Hippocampal formation (tissue), 2 donors: ENCODE measurements at places on chromosomes 5 and 9.

- no peak for DNase-seq
Measured at GRCh38 chr9:2363138-2363745, 258.3 kb upstream of the VLDLR start.

DNA sequence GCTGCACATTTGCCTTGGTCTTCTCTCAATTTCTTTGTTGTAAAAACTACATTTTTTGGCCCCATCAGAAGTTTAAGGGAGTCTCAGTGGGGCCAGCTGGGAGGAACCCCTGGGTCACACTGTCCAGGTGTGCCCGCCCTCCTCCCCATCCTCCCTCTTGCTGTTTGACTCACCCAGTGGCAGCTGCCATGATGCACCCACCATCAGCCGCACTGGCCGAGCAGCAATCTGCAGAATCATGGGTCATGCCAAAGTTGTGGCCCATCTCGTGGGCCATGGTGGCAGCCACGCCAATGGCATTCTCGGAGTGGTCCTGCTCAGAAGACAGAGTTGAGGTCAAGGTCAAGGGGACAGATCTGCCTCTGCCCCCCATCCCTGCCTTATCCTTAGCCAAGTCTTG, 45.5 kb downstream of the NIPAL4 start:
- DNase-seq: no peak

GRCh38 chr9:81552581-81552991, 136.8 kb downstream of the TLE1 start:
- DNase-seq: no peak

- no peak for DNase-seq
Measured at GRCh38 chr5:106393276-106393675, 1277.5 kb downstream of the EFNA5 start.

GRCh38 chr5:40675396-40676133, 4.2 kb upstream of the PTGER4 start:
- no peak for DNase-seq

- DNase-seq: no peak
Measured at GRCh38 chr5:114391321-114391720, 29.5 kb downstream of the KCNN2 start.

- no peak for DNase-seq
Measured at GRCh38 chr5:88732862-88733261, 150.1 kb downstream of the MEF2C start.

DNA sequence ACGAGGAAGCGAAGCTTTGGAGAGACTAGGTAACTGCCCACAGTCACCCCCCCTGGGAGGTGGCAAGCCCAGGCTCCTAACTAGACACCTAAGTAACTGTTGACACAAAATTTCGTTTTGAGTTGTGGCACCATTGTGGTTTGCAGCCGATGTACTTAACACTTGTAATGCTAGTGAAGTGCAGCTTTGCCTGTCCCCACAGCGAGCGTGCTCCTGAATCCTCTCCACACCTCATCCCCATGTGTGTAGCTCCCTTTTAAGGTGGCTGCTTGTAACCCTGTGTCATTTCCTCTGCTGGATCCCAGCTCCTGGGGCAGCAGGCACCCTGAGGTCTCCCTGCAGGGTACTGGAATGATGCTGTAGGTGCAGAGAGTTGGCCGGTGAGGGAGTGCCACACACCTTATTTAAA, 114.9 kb downstream of the TRIO start:
- no peak for DNase-seq

- no peak for DNase-seq
Measured at GRCh38 chr9:97633859-97634490, 354 bp downstream of the NCBP1 start.

GRCh38 chr9:69391487-69391886, 66.5 kb downstream of the ENTREP1 start:
- DNase-seq: no peak

- no peak for DNase-seq
Measured at GRCh38 chr5:59725392-59725767, 168.1 kb downstream of the PDE4D start.

GRCh38 chr5:154509784-154510555, 31.9 kb upstream of the HAND1 start:
- DNase-seq: no peak

DNA sequence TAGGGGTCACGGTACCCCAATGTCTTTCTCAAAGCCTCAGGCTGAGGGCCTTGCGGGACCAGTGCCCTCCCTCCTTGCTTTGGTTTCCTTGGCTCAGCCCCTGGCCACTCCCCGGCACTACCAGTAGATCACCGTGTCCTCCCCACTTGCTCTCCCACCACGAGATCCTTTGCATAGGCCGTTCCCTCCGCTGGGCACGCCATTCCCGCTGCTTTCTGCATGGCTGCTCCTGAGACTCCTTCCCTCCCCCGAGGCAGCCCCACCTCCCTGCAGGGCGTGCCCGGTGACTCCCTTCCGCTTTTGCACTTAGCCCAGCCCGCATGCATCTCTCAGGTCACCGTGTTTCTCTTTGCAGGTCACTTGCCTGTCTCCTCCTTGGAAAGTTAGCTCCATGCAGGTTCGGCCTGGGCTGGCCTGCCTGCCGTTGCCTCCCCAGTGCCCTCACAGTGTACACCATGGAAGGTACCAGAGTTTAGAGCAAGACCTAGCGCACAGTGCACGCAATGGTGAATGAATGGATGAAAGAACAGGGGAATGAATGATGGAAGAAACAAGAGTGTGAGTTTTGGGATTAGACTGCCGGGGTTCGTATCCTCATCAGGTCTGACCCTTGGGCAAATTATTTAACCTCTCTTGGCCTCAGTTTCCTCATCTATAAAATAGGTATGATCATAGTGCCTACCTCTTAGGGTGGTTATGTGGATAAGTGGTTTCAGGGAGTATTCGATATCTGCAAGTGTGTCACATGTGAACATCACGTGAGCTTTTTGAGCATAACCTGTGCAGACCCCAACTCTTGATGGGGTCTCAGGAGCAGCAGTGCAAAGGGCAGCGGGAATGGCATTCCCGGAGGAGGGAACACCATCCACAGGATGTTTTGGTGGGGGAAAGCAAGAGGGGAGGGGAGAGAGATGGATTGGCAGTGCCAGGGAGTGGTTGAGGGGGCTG, 214.3 kb downstream of the C9orf50 start:
- no peak for DNase-seq

DNA sequence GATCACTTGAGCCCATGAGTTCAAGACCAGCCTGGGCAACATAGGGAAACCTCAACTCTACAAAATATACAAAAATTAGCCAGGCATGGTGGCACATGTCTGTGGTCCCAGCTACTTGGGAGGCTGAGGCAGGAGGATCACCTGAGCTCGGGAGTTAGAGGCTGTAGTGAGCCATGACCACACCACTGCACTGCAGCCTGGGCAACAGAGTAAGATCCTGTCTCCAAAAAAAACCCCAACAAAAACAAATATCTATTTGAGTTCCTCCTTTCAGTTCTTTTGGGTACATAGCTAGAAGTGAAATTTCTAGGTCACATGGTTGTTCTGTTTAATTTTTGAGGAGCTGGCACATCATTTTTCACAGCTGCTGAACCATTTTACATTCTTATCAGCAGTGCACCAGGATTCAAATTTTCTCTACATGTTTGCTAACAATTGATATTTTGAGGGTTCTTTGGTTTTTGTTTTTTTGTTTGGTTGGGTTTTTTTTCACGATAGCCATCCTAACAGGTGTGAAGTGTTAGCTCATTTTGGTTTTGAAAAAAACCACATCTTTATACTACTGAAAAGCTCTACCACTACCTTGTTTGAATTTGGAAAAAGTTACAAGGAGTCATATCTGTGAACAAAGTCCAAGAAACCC, 176.9 kb upstream of the SLC12A2 start:
- no peak for DNase-seq

GRCh38 chr9:128101231-128101661, 26.3 kb downstream of the PTGES2 start:
- no peak for DNase-seq

GRCh38 chr5:78626009-78626571, 22.5 kb downstream of the LHFPL2 start:
- DNase-seq: no peak

DNA sequence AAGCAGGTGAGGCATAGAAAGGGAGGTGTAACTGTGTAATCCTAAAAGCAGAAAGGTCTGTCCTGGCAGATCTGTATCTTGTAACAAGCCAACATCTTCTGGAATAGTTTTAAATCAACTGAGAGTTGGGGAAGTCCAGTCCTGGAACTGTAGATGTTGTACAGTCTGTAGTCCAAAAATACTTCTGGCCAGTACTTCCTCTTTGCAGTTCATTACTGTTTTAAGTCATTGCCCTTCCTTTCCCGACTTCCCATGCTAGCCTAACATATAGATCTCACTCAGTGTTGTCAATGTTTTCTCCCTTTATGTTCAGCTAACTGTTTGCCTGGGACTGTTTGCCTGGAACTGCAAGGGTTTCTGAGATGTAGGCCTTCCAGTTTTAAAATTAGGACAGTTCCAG, 168.5 kb upstream of the ISL1 start:
- DNase-seq: no peak

DNA sequence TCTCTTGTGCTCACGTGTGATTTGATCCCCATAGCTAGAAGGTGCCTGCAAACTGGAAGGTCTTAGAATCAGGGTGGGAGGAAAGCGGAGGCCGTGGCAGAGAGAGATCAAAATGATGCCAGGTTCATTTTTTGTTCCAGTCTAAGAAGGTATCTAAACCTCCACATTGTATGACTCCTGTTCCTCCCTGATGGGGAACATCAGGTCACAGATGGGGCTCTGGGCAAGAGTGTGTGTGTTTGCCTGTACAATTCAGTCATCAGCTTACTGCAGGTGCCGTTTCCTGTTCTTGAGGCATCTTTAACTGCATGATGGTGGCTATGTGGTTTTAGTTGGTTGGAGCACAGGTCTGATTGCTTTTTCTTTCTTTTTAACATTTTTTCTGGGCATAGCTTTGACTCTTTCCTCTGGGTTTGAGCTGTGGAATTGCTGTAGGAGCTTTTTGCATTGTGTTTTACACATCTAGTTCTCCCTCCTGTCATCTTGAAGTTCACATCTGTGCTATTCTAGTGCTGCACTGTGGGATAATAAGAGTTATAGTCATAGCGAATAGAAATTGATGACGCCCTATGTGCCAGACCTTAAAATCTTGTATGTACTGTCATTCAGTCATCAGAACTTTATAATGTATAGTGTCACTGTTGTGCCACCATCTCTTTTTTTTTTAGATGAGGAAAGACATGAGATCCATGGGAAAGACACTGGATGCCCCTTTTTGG, 30.8 kb downstream of the ARHGAP26 start:
- no peak for DNase-seq
